Fibroblast of skin of back (primary cell): ENCODE measurements at places on chromosomes 13 and 19.

DNA sequence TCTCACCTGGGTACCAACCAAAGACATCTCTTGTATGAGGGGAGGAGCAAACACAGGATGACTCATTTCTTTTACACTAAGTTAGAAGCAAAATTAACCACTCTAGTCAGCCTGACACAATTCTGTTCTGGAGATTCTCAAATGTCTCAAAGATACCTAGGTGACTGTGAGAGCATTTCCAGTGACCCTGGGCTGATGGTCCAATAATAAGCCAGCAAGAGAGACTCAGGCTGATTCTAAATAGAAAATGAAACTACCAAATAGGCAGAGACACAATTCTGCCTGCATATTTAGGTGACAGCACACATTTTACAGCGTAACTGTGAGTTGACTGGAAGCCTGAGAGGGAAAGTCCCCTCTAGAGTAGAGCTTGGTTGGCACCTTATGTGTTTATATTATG is 16.3 kb downstream of the ZNF91 start:
- DNase-seq = no peak

DNA sequence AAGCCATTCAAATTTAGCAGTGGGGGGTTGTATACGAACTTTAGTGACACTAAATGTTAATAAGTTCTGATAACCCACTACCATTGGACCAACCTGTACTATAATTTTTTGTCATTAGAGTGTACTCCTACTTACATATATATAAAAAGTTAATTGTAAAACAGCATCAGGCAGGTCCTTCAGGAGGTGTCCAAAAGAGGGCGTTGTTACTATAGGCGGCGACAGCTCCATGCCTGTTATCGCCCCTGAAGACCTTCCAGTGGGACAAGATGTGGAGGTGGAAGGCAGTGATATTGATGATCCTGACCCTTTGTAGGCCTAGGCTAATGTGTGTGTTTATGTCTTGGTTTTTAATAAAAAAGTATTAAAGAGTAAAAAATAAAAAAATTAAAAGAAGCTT is 27.5 kb downstream of the SPRYD7 start:
- DNase-seq = no peak

- DNase-seq = peak; percentile 18
These were observed 14.7 kb downstream of the TMPRSS9 start for GRCh38 chr19:2374808-2375207.

DNA sequence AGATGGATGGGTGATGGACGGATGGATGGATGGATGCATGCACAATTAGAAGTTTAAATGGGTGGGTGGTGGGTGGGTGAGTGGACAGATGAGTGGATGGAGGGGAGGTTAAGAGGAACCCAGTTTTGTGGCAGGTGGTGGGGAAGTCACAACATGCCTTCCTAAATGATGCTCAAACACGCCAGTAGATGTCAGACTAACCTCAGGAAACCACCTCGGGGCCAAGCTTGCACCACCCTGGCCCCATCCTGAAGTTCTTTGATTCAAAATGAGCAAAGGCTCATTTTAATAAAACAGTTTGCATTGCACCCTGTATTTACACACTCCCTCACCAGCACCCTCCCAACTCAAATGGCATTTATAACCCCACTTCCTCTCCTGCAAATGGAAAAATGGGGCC is 91.4 kb upstream of the CACNA1A start:
- DNase-seq = peak; percentile 66
